Fibroblast of upper back skin (primary cell): ENCODE measurements at places on chromosomes 13 and 19.

- peak; percentile 19 for DNase-seq
Measured at GRCh38 chr19:18915639-18916038, 3.5 kb downstream of the COPE start.

GRCh38 chr19:50204811-50205675, 1.6 kb downstream of the MYH14 start:
- no peak for DNase-seq

DNA sequence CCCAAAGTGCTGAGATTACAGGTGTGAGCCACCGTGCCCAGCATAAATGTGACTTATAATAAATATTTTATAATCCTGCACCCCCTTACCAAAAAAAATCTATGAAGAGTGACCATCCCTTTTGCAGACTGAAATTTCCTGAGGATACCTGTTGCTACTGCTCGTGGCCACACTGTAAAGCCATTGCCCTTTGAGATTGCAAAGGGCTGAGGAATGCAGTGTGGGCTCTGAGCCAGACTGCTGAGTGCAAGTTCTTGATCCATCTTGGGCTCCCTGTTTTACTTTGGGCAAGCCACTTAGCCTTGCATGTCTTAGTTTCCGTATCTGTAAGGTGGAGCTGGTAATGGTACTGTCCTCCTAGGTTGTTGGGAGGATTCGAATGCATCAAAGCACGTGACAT, 23.4 kb downstream of the SIPA1L3 start:
- DNase-seq: peak; percentile 48

- DNase-seq: no peak
Measured at GRCh38 chr13:73288596-73288995, 229.8 kb downstream of the KLF5 start.

- DNase-seq: no peak
Measured at GRCh38 chr13:100156788-100157187, 67.9 kb downstream of the PCCA start.

GRCh38 chr19:42313096-42313839, at the start of gene TMEM145:
TMEM145 (plus strand) TSS chr19:42313309; CDS start chr19:42313377, 68 bp downstream.
- peak; percentile 30 for DNase-seq

DNA sequence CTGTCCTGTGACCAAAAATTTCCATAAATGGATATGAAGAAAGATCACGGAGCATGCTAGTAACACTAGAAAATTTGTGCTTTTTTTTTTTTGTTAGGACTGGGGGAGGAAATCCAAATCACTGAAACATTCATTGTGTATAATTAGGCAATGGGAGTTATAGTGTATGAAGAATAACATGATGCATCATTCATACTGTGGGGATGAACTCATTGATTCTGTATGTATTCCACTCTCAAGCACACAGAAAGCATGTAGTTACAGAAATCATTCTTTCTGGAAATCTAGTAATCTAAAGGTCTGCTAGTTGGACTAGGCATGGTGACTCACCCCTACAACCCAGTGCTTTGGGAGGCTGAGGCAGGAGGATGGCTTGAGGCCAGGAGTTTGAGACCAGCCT, 749.7 kb downstream of the DIAPH3 start:
- DNase-seq: peak; percentile 24

DNA sequence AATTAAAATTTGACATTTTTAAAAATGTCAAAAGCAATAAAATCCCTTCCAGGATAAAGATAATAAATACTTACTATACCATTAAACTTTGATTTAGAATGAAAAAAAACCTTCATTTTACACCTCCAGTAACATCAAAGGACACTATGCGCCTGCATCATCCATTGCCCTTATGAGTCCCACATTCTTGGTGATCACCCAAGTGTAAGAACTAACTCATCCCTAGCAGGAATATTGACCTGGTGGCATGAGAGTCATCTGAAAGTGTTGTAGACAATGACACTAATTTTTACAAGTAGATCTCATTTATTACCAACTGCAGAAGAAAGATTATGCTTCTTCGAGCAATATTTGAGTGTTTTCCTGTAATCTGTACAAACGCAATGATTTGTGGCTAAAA, 1128.9 kb downstream of the EFNB2 start:
- DNase-seq: no peak

DNA sequence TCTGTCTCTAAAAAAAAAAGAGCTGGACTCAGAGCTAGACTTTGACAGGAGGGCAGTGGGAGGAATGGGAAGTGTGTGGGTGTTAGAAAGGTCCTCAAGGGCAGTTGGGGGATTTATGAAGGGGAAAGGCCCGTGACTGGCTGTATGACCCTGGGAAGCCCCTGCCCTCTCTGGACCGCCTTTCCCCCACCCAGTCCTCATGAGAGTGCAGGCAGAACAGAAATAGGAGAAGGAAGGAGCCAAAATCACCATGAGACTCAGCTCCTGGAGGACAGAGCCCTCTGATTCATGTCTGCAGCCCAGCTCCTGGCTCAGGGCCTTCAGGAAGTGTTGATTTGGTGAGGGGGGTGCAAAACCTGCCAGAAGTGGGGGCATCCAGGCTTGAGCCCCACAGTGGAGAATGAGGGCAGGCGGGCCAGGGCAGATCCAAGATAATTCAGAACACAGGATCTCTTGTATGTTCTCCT, 8.7 kb upstream of the SMG9 start:
- peak; percentile 37 for DNase-seq

DNA sequence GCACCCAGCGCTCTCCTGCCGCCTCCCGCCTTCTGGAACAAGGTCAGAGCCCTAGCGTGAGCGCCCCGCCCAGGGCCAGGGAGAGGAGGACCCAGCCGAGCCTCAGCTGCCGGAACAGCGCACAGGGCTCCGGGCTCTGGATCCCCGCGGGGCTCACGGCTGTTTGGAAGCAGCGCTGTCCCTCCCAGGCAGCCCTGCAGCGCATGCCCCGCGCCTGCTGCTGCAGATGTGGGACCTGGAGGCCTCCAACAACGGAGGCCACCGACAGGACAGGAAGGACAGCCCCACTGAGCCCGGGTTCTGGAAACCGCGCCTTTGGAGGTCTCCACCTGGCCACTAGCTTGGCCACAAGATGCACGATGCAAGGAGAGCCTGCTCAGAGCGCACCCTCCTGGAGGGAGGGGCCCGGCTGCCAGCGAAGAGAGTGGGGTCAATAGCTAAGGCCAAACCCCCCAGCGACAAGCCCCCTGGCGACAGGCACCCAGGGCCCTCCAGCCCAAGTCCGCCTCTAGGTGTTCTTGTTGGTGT, 12.6 kb downstream of the ZSCAN18 start:
- no peak for DNase-seq

DNA sequence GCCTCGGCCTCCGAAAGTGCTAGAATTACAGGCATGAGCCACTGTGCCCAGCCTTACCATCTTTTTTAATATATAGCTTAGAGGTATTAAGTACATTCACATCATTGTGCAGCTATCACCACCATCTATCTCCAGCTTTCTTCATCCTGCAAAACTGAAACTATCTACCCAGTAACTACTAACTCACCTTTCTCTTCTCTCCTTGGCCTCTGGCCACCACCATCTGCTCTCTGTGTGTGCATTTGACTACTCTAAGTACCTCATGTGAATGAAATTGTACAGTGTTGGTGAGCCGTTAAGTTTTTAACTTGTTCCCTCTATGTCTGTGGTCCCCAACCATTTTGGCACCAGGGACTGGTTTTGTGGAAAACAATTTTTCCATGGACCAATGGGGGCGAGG, 56.1 kb downstream of the CDK8 start:
- no peak for DNase-seq

DNA sequence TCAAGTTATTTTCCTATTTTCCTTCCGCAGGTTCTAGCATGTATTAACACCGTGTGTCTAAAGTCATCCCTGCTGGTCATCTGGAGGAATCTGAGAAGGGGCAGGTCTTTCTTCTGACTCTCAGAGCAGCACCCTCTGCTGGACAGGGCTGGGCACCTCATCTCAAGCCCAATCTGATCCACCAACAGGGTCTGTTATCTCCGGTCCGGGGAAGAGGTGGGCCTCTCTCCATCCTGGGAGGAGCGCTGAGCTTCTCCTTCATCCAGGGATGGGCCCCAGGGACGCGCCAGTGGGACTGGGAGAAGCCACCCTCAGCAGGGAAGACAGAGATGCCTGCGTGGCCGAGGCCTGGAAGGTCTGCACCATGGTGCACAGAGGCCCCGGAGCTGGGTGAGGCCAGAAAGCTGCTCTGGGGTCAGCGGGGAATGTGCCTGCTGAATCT, 26.0 kb upstream of the ZNF331 start:
- no peak for DNase-seq

- no peak for DNase-seq
Measured at GRCh38 chr19:15285896-15286591, 46.3 kb downstream of the BRD4 start.

DNA sequence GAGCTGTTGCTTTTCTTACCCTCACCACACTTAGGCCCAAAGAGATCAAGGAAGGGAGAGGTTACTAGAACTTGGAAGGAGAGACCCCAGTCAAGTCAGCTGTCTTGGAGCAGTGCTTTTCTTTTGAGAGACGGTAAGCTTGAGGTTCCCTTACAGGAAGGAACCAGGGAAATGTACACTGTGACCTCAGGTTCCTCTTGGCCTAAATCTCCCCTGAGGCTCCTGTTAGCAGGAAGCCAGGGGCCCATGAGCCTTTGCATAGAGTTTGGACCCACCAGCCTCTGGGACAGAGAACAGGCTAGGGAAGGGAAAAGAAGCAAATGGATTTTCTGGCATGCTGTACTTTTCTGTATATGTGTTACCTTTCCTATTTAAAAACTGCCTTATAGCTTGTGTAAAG, 5.9 kb upstream of the GPR18 start:
- DNase-seq: no peak

DNA sequence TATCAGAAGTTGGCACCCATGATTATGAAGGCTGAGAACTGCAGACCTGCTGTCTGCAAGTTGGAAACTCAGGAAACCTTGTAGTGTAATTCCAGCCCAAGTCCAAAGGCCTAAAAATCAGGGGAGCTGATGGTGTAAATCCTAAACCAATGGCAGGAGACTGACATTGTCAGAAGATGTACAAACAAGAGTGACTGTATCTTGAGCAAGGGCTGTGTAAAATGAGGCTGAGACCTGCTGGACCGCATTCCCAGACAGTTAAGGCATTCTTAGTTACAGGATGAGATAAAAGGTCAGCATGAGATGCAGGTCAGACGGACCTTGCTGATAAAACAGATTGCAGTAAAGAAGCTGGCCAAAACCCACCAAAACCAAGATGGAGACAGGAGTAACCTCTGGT, 147.7 kb downstream of the COG6 start:
- no peak for DNase-seq
